ENCODE measurements at places on chromosomes 5 and 9.

DNA sequence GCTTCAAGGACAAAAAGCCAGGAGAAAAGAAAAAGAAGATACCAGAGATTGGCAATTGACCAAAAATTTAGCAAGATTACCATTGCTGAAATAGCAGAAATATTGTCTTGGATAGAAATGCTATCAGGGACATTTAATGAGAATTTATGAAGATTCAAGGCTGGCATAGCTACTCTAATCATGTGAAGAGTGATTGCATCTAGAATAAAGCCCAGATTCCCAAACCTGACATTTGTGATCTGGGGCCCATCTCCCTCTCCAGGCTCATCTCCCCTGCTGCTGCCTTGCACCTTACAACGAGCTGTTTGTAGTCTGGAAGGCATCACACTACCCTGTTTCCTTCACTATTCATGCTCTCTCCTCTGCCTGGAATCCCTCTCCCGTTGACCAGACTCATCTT lies 114.5 kb downstream of the C9orf152 start:
- DNase-seq, result no peak

DNA sequence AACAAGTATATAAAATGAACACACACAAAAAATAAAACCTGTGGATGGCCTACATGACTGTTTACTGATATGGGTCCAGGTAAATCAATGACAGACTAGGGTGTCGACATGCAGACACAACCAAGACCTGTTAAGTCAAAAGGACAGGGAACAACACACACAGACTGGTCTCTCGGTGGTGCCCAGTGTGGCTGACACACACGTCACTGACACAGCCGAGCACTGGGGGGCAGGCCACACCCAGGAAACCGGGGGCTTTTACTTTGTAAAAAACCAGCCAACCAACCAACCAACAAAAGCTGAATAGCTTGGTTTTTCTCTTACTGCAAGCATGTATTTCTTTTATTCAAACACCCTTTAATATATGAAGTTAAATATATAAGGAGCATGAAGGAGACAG lies 5.0 kb downstream of the FAM163B start:
- DNase-seq, result no peak

DNA sequence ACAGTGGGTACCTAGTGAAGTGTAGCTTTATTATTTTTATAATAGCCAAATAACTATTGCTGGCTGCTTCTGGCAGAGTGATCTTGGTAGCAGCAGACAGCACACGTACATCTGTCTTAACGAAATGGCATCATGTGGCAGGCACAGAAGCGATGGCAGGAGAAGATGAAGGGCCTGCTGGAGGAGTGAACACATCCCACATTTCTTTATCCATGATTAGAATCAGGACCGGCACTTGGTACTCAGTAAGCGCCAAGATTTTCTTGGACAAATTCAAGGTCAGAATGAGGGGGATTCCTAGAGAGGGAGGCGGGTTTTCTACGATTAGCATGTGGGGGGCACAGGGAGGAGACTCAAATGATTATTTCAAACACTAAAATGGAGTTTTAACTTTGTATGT lies 23.0 kb upstream of the ZNF366 start:
- no peak for DNase-seq

GRCh38 chr9:126297661-126298060 lies 29.0 kb upstream of the MVB12B start:
- DNase-seq, result no peak

DNA sequence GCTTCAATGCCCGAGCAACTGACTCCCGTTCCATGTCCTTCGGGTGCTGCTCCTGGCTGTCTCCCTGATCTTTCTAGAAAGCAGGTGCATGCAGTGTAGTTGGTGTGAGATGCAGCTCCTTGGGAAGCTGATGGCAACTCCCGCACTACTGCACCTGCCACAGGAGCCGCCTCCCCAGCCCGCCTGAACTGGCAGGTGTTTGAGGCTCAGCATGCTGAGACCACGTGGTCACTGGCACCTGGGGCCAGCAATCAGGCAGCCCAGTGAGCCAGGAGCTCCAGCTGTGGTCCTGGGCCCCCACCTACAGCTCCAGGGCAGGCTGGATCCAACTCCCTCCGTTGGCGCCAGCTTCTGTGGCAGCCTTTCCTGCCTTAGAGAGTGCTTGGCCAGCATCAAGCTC lies 111.5 kb downstream of the ICE1 start:
- no peak for DNase-seq

DNA sequence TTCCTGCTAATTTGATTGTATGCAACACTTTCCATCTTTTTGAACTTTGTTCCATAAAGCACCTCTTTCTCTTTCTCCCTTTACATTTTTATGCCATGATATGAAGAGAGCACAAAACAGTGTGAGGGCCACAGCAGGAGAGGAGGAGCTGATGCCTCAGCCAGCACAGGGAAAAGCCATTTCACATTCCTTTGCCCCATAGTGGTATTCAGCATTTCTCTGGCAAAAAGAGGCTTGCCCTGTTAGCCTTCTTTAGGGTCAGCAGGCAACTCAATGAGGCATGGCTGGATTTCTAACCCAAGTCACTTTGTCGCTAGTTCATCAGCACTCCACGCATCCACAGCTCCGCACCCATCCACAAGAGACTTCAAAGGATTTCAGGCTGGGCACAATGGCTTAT lies 23.1 kb upstream of the TRPC7 start:
- DNase-seq, result no peak

DNA sequence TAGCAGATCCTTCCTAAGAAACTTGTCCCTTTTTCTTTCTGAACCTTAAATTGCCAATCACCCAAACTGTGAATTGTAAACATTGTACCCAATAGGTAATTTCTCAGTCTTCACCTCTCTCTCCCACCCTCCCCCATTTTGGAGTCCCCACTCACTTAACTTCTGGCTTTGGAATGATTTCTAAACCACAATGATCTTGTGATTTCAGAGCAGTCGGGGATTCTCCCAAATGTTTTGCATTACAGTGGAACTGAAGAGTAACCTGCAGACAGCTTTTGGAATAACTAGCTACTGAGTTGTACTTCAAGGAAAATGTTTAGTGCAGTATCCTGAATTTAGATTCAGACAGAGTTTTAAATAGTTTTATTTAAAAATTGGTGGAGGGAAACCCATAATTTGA lies 19.2 kb downstream of the SLC27A6 start:
- DNase-seq, result no peak

GRCh38 chr9:75071530-75072122 lies 16.3 kb downstream of the NMRK1 start:
- DNase-seq, result no peak

DNA sequence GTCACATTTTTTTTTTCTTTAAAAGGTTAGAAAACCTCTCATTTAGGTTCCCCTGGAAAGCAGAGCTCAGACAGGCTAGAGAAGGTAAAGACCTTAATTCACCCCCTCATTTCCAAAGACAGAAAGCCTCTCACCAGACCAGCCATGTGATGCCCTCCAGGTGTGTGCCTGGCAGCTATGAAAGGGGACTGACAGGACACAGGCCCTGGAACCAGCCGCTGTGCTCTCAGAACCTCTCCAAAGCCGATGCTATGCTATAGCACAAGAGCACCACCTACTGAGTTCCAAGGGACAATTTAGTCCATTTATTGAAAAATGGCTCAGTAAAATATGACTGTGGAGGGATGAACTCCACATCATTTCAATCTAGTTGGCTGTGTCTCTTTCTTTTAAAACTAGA lies 48.8 kb downstream of the FANCC start:
- no peak for DNase-seq

DNA sequence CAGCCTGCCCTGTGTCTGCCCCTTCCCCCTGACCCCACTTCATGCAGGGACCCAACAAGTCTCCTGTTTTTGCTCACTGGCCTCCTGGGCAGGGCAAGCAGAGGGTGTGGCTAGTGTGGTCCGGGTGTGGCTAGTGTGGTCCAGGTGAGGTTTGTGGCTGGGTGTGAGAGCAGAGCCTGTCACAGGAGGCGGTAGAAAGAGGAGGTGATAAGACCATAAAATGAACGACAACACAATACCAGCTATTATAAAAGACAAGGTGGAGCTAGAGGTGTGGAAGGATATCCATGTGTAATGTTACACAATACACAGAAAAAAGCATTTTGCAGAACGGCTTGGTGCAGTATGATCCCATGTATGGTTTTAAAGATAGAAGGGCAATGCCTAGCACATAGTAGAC lies 23.3 kb downstream of the SPRY4 start:
- no peak for DNase-seq

- no peak for DNase-seq
Observed at GRCh38 chr9:132548751-132549640, 33.4 kb upstream of the BARHL1 start.
